ENCODE measurements at places on chromosomes 4 and X. TPM values are rescaled to one million over a fixed set of nuclear protein-coding genes. Genes with fewer than 3 reads are reported as not detected.

DNA sequence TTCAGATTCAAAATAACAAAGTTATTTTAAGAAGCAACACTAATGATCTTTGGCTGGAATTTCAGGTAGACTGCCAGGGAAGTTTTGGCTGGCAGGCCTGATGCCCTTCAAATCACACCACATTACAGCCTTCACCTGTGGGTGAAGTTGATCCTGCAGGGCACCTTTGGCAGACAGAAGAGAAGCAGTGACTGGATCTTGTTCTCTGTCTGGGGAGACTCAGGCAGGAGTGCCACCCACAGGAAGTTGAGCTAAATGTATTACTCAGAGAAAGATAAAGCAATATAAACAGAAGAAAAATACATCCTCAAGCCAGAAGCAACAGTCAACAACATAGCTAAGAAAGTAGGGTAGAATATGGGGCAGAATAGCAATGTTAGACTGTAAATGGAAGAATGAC is 12.8 kb upstream of the CFAP299 start:
- peak; percentile 56 for DNase-seq

The SLC6A14 gene
- total RNA-seq = not detected

GRCh38 chr4:168999809-169000208 is 10.2 kb downstream of the CBR4 start:
- DNase-seq = no peak

DNA sequence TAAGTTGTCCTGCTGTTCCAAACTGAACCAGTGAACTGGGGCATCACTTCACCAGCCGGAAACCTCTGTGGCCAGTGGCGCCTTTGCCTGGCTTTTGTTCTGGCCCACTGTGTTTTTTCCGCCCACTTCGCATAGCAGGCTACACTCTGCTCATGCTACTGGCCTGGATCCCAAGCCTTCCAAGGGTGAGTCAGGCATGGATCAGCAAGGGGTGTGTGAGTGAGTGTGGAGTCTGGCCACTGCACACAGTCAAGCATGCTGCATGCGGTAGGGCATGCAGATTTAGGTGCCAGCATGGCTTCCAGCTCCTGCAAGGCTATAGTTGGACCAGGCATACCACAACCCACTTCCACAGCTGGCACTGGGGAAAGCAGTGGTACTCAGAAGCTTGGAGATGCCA is 1967.9 kb downstream of the C4orf33 start:
- peak; percentile 39 for DNase-seq

GRCh38 chrX:100677611-100678181 is 33.7 kb downstream of the SRPX2 start:
- DNase-seq = no peak

- DNase-seq = peak; percentile 87
Measured at GRCh38 chrX:153474718-153475117, 4.3 kb upstream of the HAUS7 start.

The CTAG2 gene
- total RNA-seq = not detected

The HSFX2 gene
- not detected for total RNA-seq

The ENAM gene
- not detected for total RNA-seq

The CCKAR gene
- total RNA-seq = 16.8 TPM

- no peak for DNase-seq
Measured at GRCh38 chr4:7782783-7783182, 156.9 kb downstream of the AFAP1 start.

DNA sequence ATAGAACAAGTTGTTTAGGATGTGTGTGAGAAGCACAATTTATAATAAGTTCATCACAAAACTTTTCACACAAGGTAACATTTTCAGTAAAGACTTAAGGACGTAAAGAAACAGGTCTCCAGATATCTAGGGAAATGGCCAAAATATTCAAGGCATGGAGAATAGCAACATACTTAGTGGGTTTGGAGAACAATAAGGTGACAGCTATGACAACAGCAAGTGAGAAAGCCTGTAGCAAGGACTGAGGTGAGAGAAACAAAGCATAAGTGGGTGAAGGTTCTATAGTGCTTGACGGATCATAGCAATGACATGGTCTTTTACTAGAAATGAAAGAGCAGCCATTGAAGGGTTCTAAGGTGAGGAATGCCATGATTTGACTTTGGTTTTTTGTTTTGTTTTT is 1337.3 kb downstream of the PCDH18 start:
- no peak for DNase-seq

- DNase-seq = no peak
Measured at GRCh38 chr4:3044870-3045819, 29.2 kb downstream of the HTT-AS start.

The EFHC2 gene
- 0.07 TPM for total RNA-seq

- DNase-seq = no peak
Measured at GRCh38 chr4:88005076-88005475, 2.4 kb upstream of the PKD2 start.

DNA sequence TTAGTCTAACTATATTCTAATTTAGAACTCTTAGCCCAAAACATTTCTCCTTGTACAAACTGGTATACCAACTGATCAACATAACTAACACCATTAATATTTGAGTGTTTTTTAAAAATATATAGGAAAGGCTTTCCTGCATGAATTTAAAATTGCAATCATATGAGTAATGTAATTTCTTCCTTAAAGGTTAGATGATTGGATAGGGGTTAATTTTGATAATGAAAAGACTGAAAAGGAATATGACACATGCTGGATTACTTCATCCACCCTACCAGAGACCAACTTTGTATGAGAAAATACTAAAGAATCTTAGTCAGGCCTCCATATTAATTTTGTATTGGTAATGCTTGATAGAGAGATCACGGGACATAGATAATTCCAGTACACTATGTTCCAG is 25.1 kb upstream of the PLS3 start:
- no peak for DNase-seq

The FAM9C gene
- not detected for total RNA-seq

DNA sequence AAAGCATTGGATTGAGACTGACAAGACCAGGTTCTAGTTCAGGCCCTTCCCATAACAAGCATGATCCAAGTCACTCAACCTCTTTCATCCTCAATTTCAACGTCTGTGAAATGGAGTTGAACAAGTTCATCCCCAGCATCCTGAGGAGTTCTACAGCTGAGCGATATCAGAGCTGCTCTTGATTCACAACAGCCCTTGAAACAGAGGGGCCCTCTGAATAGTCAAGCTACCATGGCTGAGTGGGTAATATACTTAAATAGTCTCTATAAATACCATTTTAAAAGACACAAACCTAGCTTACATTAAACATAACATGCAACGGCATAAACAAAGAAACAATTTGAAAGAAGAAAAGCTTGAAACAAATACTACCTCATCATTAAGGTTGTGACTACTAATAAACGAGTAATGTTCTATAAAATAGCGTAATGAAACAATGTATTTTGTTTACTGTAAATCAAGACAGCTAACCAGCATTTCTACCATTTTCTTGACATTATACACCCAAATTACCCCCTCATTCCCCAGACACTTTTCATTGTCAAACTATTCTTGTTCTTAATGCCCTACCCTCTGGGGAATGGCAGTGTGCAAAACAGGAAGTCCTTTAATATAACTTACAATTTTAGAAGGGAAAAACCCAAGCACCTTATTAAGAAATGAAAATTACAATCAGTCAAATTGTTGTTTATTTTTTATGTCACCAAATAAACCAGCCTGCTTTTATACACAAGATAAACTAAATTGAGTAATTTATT is 202.3 kb downstream of the PARM1 start:
- DNase-seq = no peak

DNA sequence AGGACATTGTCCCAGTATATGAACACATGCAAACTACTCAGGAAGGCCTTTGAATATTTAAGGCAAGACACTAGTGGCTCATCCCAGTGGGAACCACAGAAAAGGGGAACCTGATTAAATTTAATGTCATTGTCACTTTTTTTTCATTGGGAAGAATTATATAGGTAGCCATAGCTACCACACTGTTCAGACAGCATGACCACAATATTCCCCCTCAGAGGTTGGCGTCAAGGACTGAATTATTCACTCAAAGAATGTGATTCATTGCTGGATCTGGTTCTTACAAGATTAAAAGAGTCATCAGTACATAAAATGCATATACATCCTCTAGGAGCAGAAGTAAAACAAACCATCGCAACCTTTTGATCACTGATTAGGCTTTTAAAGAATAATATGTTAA is 92.0 kb upstream of the SMARCAD1 start:
- DNase-seq = no peak

DNA sequence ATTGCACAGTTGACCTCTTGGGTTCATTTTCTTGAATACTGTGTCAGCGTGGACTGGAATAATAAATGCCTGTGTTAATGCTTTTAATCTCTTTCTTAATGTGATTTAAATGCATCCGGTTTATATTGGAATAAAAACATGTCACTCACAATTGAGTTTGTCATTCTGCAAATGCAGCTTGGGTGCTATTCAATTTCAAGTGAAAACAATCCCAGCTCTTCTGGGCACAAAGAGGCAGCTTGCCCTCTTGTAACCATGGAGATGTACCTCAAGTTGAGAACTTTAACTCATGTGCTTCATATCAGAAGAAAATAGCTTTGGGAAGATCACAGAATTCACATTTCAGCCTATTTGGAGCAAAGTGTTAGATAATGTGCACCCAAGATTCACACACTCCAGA is 355.7 kb upstream of the GNPDA2 start:
- DNase-seq = no peak

All from MG63 (cell line).